ENCODE measurements at places on chromosomes 13 and 19.

- no peak for DNase-seq
Measured at GRCh38 chr19:46256855-46257254, 27.3 kb downstream of the IGFL1 start.

DNA sequence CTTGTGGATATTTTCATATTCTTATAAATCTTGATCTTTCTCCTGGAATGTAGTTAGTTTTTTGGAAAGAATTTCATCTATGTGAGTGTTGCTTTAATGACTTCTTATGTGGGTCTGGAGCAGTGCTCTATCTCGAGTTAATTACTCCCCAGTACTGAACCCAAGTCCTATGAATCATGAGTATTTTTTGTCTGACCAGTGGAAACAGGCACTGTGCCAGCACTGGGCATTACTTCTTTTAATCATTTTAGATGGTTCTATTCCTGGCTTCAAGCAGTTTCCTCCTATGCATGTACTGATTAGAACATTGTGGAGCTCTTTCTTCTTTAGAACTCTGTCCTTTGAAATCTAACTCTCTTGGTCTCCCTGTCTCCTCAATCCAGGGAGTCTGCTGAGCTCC is 466.3 kb downstream of the PCDH17 start:
- no peak for DNase-seq

GRCh38 chr19:42335374-42335936 is 10.0 kb downstream of the MEGF8 start:
- no peak for DNase-seq

GRCh38 chr19:3803114-3803888 is 17.1 kb upstream of the MATK start:
- DNase-seq = no peak

All from spinal cord (tissue), 10 donors.